Activated CD4-positive, alpha-beta T cell treated with anti-CD3 and anti-CD28 coated beads, Interleukin-2, amount 10 ng/mL, durations not matched to agents 7 days and 5 days (primary cell): ENCODE measurements at places on chromosomes 7 and 10.

DNA sequence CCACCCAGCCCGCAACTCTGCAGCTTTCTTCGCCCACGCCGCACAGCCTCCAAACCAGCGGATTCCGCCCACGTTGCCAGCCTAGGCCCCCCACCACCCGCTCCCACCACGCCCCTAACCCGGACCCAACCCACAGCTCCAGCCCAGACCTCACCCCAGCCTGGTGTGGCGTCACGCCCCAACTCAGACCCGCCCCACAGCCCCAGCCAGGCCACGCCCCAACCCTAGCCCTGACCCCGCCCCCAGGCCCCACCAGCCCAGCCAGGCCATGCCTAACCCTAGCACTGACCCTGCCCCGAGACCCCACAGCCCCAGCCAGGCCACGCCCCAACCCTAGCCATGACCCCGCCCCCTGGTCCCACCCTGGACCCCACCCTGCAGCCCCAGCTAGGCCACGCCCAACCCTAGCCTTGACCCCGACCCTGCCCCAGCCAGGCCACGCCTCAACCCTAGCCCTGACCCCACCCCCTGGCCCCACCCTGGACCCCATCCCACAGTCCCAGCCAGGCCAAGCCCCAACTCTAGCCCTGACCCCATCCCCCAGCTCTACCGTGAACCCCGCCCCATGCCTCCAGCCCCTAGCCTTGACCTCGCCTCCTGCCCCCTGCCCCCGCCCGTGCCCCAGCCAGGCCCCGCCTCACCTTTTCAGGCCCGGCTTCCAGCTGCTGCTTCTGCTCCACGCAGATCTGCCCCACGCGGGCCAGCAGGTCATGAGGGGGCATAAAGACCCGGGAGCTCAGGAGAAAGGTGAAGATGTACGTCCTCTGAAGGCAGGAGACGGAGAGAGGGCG is 64.0 kb downstream of the RASGEF1A start:
- DNase-seq = peak; percentile 40
- H3K36me3 ChIP-seq = no peaks in the 10 kb centered on the region
- H3K4me3 ChIP-seq = peak overlapping the region; percentile 69
- no peak overlapping the region for H3K27ac ChIP-seq
- peaks cover 9% of the 10 kb centered on the region for H3K4me1 ChIP-seq

DNA sequence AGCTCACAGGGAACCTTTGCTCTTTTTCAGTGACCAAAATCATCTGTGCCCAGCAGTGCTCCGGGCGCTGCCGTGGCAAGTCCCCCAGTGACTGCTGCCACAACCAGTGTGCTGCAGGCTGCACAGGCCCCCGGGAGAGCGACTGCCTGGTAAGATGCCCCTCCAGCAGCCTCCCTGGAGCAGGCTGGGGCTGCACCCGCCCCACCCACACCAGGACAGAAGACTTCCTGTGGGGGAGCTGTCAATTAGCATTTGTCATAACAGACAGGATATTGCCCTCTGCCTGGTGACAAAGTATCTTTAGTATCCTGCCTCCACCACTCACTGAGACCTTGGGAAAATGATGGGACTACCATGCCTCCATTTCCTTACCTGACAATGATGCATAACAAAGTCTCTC is 133.7 kb downstream of the EGFR start:
- H3K27me3 ChIP-seq = peaks cover 9% of the 10 kb centered on the region
- H3K36me3 ChIP-seq = no peaks in the 10 kb centered on the region
- H3K27ac ChIP-seq = no peak overlapping the region
- DNase-seq = no peak

GRCh38 chr10:43069579-43069978 is 7.3 kb upstream of the RET start:
- no peak overlapping the region for H3K4me3 ChIP-seq
- H3K27ac ChIP-seq = no peak overlapping the region
- H3K4me1 ChIP-seq = no peaks in the 10 kb centered on the region
- H3K27me3 ChIP-seq = no peaks in the 10 kb centered on the region
- H3K36me3 ChIP-seq = no peaks in the 10 kb centered on the region

GRCh38 chr10:86729677-86730076 is 26.7 kb upstream of the BMPR1A start:
- no peak overlapping the region for H3K27ac ChIP-seq
- DNase-seq = no peak
- no peaks in the 10 kb centered on the region for H3K4me1 ChIP-seq
- peaks cover 5% of the 10 kb centered on the region for H3K27me3 ChIP-seq
- no peaks in the 10 kb centered on the region for H3K36me3 ChIP-seq

- H3K4me1 ChIP-seq = peaks cover 25% of the 10 kb centered on the region
- no peaks in the 10 kb centered on the region for H3K27me3 ChIP-seq
- DNase-seq = no peak
- H3K4me3 ChIP-seq = no peak overlapping the region
These were observed 332.0 kb downstream of the RPS24 start for GRCh38 chr10:78365694-78366093.

- no peaks in the 10 kb centered on the region for H3K27me3 ChIP-seq
- DNase-seq = no peak
- H3K4me1 ChIP-seq = peaks cover 46% of the 10 kb centered on the region
- H3K4me3 ChIP-seq = no peak overlapping the region
- H3K27ac ChIP-seq = no peak overlapping the region
These were observed 255.1 kb upstream of the MKLN1 start for GRCh38 chr7:131072505-131073091.

- no peaks in the 10 kb centered on the region for H3K36me3 ChIP-seq
- H3K4me3 ChIP-seq = no peak overlapping the region
- no peak for DNase-seq
- no peak overlapping the region for H3K27ac ChIP-seq
These were observed 507.2 kb downstream of the TCERG1L start for GRCh38 chr10:130804281-130804680.

- no peak overlapping the region for H3K27ac ChIP-seq
- DNase-seq = no peak
- H3K4me3 ChIP-seq = no peak overlapping the region
- no peaks in the 10 kb centered on the region for H3K27me3 ChIP-seq
- H3K36me3 ChIP-seq = peaks cover 3% of the 10 kb centered on the region
- peaks cover 21% of the 10 kb centered on the region for H3K4me1 ChIP-seq
These were observed 42.5 kb downstream of the STK32C start for GRCh38 chr10:132264966-132265889.

DNA sequence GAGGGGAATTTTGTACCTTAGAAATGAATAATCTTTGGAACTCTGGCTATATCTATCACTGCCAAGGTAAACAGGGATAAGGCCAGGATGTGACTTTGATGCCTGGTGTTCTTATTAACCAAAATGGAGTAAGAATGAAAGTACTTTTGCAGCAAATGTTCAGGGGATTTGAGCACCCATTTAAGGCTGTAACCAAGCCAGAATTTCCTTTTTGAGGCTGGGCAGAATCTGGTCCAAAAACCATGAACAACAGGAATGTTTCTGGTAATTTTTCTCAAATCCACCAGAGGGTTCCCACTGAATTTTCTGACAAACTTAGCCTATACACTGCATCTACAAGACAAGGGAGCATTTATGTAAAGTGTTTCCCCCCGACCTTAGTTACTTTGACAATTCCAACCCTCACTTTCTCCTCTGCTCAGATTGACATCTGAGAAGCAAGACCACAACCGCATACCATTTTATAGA is 120.6 kb downstream of the BAMBI start:
- H3K4me1 ChIP-seq = no peaks in the 10 kb centered on the region
- H3K36me3 ChIP-seq = no peaks in the 10 kb centered on the region
- no peak for DNase-seq
- H3K27me3 ChIP-seq = peaks cover 2% of the 10 kb centered on the region
- no peak overlapping the region for H3K27ac ChIP-seq
- H3K4me3 ChIP-seq = no peak overlapping the region

- H3K27me3 ChIP-seq = no peaks in the 10 kb centered on the region
- H3K27ac ChIP-seq = no peak overlapping the region
- no peaks in the 10 kb centered on the region for H3K36me3 ChIP-seq
- H3K4me1 ChIP-seq = no peaks in the 10 kb centered on the region
- H3K4me3 ChIP-seq = no peak overlapping the region
These were observed 22.3 kb upstream of the WDR11 start for GRCh38 chr10:120828763-120829319.

DNA sequence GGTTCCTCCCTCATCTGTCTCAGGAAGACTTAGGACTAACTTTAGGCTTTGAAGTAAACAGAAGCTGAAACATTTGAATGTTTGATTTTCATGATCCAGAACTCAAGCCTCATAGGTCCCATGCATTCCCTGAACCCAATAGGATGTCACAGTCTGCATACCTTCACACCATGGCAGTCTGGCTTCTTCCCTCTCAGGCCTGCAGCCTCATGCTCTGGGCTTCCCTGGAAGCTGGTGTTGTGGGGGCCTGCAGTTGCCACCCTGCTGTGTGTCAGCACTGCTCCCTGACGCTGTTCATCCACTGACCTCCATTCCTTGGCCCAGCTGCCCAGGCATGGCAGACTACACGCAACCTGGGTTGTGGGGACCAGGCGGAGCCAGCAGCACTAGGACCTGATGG is 267.5 kb upstream of the KAT6B start:
- no peak for DNase-seq
- no peaks in the 10 kb centered on the region for H3K27me3 ChIP-seq
- peaks cover 12% of the 10 kb centered on the region for H3K36me3 ChIP-seq
- peaks cover 6% of the 10 kb centered on the region for H3K4me1 ChIP-seq
- no peak overlapping the region for H3K4me3 ChIP-seq

DNA sequence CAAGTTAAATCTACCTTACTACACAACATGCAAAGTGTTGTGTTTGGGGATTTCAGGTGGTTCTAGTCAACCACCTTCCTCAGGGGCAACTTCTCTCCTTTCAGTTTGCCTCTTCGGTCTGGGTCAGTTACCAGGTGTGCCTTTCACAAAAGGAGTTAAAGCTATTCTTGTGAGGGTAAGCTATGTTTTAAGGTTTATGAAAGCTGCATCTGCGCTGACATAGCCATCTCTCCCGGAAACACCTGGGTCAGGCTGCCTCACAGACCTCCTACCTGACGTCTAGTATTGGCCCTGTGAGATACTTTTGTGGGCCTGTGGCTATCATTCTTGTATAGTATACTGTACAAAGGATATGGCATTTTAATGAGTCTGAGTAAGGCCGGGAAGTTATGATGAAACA is 67.7 kb upstream of the ITGA8 start:
- H3K27ac ChIP-seq = no peak overlapping the region
- H3K4me1 ChIP-seq = no peaks in the 10 kb centered on the region
- H3K27me3 ChIP-seq = no peaks in the 10 kb centered on the region
- no peak overlapping the region for H3K4me3 ChIP-seq

DNA sequence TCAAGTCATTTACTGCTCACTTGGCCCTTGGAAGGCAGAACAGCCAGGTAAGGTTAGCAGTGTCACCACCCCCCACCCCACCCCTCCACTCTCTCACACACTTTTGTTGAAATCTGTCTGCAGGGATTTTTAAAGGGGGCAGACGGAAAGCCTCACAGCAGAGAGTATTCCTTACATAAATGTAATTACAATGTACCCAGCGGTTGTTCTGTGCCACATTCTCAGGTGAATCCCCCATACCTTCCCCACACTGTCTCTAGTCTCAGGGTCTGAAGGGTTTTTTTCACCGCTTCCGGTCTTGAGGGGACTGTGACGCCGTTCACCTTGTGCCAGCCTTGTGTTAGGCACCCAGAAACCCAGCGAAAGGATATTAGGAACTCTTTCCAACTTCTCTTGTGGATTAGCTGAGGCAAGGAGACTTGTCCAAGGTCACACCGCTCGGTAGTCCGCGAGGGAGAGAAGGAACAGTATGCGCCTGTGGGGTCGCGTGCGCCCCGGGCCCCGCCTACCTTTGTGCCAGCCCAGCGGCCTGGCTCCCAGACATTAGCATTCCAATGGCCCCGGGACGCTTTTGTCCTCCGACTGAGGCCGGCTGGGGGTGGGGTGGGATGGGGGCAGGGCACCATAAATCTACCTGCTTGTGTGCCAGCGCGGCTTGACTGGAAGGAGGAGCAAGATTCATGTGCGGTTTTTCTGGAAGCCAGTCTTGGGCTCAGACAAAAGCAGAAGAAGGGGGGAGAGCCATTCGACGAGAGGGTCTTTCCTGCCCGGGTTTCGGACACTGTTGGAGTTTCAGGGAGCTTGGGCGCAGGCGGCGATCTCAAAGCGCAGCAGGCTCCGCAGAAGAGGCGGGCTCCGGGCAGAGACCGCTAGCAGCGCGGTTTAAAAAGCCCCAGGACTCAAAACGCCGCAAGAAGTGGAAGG is 4.5 kb downstream of the NEUROG3 start:
- H3K4me3 ChIP-seq = no peak overlapping the region
- no peak overlapping the region for H3K27ac ChIP-seq
- peaks cover 78% of the 10 kb centered on the region for H3K27me3 ChIP-seq
- DNase-seq = no peak
- H3K36me3 ChIP-seq = no peaks in the 10 kb centered on the region
- peaks cover 16% of the 10 kb centered on the region for H3K4me1 ChIP-seq

DNA sequence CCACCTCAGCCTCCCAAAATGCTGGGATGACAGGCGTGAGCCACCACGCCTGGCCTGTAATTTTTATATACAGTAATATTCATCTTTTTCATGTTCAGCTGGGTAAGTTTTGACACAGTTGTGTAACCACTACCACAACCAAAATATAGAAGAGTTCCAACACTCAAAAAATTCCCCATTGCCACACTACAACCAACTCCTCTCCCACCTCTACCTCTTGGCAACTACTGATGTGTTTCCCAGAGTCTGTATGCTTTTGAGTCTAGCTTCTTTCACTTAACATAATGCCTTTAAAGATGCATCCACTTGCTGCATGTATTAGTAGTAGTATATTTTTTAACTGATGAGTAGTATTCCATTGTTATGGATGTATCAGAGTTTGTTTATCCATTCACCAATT is 90.7 kb downstream of the SRPK2 start:
- H3K27ac ChIP-seq = peak overlapping the region; percentile 88
- H3K27me3 ChIP-seq = no peaks in the 10 kb centered on the region
- peak overlapping the region; percentile 32 for H3K4me3 ChIP-seq
- no peak for DNase-seq
- H3K36me3 ChIP-seq = peaks cover 28% of the 10 kb centered on the region

- H3K4me3 ChIP-seq = no peak overlapping the region
- peaks cover 3% of the 10 kb centered on the region for H3K27me3 ChIP-seq
- no peaks in the 10 kb centered on the region for H3K4me1 ChIP-seq
- no peaks in the 10 kb centered on the region for H3K36me3 ChIP-seq
- no peak overlapping the region for H3K27ac ChIP-seq
These were observed 191.2 kb upstream of the MGMT start for GRCh38 chr10:129275886-129276285.

DNA sequence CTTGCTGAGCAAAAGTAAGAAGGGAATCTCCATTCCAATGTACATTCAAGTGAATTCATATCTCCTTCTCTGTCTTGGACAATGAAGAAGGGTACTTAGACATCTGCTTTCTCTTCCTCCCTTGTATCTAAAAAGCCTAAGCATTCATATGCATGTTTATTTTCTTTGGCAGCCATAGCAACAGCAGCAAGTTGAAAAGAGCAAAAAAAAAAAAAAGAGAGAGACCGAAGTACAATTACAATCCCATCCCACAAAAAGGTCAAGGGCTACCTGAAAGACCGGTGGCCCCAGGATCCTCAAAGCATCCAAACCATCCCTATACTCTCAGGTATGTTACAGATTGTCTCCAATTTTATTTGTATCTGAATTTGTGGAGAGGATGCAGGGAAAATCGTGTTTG is 4.1 kb downstream of the OR2F1 start:
- DNase-seq = no peak
- H3K36me3 ChIP-seq = no peaks in the 10 kb centered on the region
- no peaks in the 10 kb centered on the region for H3K4me1 ChIP-seq

- no peak overlapping the region for H3K4me3 ChIP-seq
- no peaks in the 10 kb centered on the region for H3K27me3 ChIP-seq
- no peak for DNase-seq
- no peaks in the 10 kb centered on the region for H3K36me3 ChIP-seq
- peaks cover 18% of the 10 kb centered on the region for H3K4me1 ChIP-seq
These were observed 15.4 kb downstream of the TAS2R41 start for GRCh38 chr7:143492799-143493739.

GRCh38 chr7:101644879-101645278 is 15.8 kb upstream of the MYL10 start:
- no peaks in the 10 kb centered on the region for H3K4me1 ChIP-seq
- H3K27me3 ChIP-seq = no peaks in the 10 kb centered on the region
- H3K4me3 ChIP-seq = no peak overlapping the region
- no peaks in the 10 kb centered on the region for H3K36me3 ChIP-seq
- no peak for DNase-seq
- H3K27ac ChIP-seq = no peak overlapping the region
